ENCODE measurements at places on chromosomes 6 and 20. TPM values are rescaled to one million over a fixed set of nuclear protein-coding genes. Genes with fewer than 3 reads are reported as not detected.
A peak's percentile ranks its signal among the peaks of the same experiment; 100 is the strongest.

GRCh38 chr20:8388141-8388540, 256.1 kb downstream of the PLCB1 start:
- no peak for DNase-seq
- H3K4me1 ChIP-seq, result peaks cover 7% of the 10 kb centered on the region
- no peak overlapping the region for H3K4me3 ChIP-seq
- H3K36me3 ChIP-seq, result no peaks in the 10 kb centered on the region
- H3K27ac ChIP-seq, result no peak overlapping the region

- no peaks in the 10 kb centered on the region for H3K27me3 ChIP-seq
- no peaks in the 10 kb centered on the region for H3K4me1 ChIP-seq
- H3K27ac ChIP-seq, result no peak overlapping the region
- no peak overlapping the region for H3K4me3 ChIP-seq
- no peak for DNase-seq
Measured at GRCh38 chr6:11632795-11633511, 95.4 kb downstream of the TMEM170B start.

DNA sequence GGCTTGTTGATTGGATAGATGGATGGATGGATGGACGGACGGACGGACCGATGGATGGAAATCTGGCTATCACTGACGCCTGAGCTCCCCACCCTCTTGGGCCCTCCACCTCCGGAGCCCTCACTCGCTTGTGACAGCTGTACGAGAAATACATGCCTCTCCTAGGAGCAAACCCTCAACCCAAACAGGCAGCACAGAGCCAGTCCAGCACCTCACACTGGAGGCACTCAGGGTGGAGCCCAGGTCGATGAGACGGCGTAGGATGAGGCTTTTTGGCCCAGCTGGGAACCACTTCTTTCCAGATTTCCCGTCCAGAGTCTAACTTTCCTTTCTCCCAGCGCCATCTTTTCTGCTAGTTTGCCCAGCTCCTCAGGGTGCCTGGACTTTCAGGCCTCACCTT, 2.7 kb upstream of the LY6G5C start:
- no peak for DNase-seq
- peak overlapping the region; percentile 99 for H3K27ac ChIP-seq
- peak overlapping the region; percentile 89 for H3K4me3 ChIP-seq
- H3K4me1 ChIP-seq, result peaks cover 16% of the 10 kb centered on the region

The RFX6 gene
- 0.11 TPM for total RNA-seq
